ENCODE measurements at places on chromosomes 2 and 18.

- no peak for DNase-seq
Observed at GRCh38 chr2:227551836-227552235, 46.9 kb upstream of the SCYGR2 start.

GRCh38 chr2:43631618-43632317 lies 5.3 kb upstream of the PLEKHH2 start:
- no peak for DNase-seq

DNA sequence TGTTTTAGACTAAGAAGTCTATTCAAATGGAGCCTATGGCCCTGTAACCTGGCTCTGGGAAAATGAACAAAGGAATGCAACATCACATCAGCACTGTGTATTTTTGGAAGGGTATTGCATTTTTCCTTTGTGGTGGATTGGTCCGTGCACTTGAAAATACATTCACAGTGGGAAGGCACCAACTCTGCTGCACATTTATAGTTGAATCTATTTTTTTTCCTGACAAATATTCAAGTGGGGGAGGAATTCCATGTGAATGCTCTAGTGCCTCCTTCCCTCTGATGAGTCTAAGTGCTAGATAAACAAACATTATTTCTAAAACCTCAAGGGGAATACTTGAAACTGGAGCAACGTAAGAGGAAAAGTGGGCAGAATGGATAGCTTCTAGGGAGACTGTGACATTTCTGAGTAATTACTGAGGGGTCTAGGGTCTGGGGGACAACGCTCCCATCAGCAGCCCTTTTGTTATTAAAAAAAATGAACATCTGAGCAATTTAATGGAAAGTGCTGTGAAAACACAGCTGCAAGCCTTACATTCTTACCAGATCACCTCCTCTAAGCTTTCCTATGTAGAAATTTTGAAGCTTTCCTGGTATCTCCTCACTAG lies 208.2 kb downstream of the SLC8A1 start:
- no peak for DNase-seq

GRCh38 chr18:60163622-60164021 lies 209.0 kb downstream of the MC4R start:
- DNase-seq: no peak

DNA sequence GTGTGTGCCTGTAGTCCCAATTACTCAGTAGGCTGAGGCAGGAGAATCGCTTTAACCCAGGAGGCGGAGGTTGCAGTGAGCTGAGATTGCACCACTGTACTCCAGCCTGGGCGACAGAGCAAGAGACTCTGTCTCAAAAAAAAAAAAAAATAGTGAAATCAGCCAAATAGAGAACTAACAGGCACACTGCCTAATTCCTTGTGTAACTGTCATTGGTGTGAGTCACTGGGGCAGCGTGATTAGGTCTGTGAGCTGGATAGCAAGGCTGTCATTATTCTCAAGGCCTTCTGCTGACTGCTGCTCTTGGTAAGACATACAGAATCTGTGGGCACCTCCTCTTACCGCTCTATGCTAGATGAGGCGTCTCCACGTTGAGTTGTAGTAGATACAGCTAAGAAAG lies 270.3 kb downstream of the NEDD4L start:
- no peak for DNase-seq

- no peak for DNase-seq
Observed at GRCh38 chr2:203662951-203663350, 43.5 kb upstream of the CD28 start.

GRCh38 chr2:182666674-182667314 lies 49.3 kb upstream of the DNAJC10 start:
- no peak for DNase-seq

GRCh38 chr18:58315739-58316215 lies 271.8 kb downstream of the NEDD4L start:
- DNase-seq: no peak

DNA sequence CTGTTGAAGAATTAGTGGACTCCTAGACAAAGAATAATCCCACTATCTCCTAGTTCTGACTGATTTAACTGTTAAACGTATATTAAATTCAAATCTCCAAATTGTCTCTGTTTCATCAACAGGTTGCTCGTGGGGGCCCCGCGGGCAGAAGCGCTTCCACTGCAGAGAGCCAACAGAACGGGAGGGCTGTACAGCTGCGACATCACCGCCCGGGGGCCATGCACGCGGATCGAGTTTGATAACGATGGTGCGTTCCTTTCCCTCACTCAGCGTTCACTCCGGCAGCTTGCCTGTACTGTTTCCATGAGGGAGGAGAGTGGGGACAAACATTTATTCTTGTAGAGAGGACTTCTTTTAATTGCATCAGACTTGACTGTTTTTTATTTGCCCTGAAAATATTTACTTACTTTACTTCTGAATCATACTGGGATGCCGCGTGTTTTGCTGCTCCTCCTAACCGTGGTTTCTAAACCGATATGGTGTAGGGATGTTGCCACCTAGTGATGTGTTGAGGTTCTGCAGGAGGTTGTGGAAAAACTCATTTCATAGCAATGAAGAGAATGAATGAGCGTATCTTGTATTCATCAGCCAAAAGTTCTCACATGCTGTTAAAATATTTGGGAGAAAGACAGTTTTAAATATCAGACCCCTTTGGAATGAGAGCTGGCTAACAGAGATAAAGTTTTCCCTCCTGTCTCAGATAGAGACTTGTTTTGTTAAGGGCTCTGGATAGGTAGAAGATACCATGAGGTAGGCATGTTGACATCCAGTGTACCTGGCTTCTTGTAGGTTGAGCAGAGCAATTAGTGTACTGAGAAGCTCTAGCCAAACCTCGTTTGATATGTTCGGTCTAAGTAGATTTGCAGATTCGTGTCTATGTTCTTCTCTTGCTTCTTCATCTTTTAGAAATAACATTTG lies 38.3 kb downstream of the ITGA6 start:
- peak; percentile 41 for DNase-seq

- no peak for DNase-seq
Observed at GRCh38 chr18:57834616-57835015, 31.5 kb upstream of the ATP8B1 start.

DNA sequence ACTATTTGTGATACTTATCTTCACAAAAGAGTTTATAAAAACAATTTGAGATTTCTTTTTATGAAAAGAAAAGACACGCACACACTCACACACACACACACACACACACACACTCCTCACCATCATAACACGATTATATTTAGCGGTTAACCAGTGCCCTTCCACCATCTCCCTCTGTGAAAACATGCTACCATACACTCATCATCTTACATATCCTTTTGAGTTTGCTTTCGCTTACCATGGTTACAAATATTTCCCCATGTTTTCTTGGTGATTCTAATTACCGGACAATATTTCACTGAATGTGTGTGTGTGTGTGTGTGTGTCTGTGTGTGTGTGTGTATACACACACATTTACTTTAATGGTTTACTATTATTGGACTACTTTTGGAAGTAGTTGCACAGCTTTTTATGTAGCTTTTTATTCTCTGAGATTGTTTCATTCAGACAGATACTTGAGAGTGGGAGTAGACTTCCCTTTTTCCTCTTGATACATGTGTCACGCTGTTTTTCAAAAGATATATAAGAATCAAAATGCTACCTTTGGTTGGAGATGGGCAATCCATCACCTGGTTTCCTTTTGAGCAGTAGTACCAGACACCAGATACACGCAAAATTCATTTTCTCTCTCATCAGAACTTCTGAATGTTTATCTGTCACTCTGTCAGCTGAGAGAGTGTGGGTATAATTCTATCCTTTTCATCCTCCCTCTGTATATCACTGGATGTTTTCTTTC lies 138.1 kb downstream of the SETBP1 start:
- no peak for DNase-seq
